ENCODE measurements at places on chromosomes 12 and 14.

DNA sequence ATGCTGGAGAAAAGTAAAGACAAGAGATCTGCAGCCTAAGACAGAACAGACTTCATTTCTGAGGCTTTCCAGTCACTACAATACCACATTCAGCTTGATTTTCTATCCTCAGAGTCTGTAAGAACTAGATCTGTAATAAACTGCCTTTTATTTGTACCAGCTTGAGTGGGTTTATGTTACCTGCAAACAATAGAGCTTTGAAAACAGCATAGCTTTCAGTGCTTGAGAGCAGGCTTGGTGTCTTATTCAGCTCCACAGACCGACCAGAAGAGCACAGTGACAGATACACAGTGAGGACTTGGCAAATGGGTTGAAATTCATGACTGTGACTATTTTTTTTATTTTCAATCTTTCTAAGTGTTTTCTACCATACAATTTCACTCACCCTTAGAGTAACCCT is 207.8 kb upstream of the OTX2 start:
- no peak for DNase-seq

- no peak for DNase-seq
Observed at GRCh38 chr12:105100998-105101397, 6.5 kb upstream of the WASHC4 start.

DNA sequence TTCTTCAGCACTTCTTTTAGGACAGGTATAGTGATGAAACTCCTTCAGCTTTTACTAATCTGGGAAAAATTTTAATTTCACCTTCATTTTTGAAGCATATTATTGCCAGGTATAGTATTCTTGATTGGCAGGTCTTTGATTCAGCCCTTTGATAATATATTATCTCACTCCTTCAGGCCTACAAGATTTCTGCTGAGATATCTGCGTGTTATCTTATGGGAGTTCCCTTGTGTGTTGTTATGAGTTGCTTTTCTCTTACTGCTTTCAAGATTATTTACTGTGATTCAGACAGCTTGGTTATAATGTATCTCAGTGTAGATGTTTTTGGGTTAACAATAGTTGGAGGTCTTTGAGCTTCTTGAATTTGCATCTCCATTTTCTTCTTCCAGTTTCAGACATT is 87.4 kb downstream of the ATF7IP start:
- no peak for DNase-seq

- peak; percentile 39 for DNase-seq
Observed at GRCh38 chr12:109346920-109347319, 780 bp upstream of the MYO1H start.

- DNase-seq, result no peak
Observed at GRCh38 chr12:41946106-41946505, 198.6 kb downstream of the GXYLT1 start.

DNA sequence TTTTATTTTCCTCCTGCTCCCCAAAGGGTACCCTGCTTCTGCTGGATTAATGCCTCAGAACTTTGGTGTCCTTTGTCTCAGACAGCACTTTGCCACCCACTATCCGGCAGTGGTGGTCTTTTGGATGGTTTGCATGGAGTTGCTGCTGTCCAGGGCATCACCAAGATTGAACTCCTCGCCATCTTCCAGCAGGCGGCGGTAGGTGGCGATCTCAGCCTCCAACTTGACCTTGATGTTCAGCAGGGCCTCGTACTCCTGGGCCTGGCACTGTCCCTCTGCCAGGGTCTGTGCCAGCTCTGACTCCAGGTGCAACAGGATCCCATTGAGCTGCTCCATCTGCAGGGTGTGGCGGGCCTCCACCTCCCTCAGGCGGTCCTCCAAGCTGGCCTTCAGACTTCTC is 9.4 kb upstream of the NOPCHAP1 start:
- no peak for DNase-seq

DNA sequence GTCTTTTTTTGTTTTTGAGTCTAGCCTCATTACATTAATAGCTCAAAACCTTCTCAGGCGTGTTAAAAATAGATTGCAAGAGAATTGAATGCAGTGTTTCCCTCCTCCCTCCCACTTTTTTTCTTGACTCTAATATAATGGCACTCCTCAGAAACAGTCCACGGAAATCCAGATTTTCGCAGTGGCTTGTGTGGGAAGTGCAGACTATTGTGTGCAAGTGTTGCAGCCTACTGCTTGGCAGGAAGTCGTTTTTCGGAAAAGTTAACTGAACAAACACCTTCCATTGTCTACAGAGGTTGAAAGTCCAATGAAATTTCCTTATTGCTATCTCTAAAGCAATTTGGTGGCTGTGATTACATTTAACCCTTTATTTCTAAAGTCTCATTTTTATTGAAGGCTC is 147.9 kb upstream of the E2F7 start:
- DNase-seq, result no peak

- DNase-seq, result no peak
Observed at GRCh38 chr14:84453307-84453950, 1076.5 kb upstream of the FLRT2 start.

DNA sequence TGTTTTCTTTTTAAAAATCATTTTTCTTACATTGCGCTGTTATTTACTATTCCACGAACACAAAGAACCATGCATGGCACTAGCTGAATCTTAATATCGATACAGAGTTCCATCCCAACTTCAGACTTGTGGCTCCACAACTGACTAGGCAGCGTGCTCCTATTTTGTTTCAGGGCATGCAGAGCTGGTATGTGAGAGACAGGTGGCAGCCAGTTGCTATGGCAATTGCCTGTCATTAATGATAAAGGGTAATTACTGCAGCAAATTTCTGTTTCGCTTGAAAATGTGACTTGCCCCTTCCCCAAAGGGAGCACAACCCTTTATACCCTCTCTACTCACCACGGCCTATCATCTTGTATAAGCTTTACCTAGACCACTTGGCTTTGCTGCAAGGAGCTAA is 113.1 kb upstream of the G2E3 start:
- DNase-seq, result no peak

DNA sequence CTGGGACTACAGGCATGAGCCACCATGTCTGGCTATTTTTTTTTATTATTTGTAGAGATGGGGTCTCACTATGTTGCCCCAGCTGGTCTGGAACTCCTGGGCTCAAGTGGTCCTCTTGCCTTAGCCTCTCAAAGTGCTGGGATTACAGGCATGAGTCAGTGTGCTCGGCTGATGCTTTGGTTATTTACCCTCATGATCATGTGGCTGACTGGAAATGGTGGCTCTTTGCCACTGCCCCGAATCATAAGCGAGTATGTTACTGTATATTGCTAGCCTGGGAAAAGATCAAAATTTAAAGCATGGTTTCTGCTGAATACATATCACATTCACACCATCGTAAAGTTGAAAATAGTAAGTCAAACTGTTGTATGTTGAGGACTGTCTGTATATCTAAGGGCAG is 101.1 kb downstream of the RGS6 start:
- no peak for DNase-seq

- DNase-seq, result peak; percentile 79
Observed at GRCh38 chr14:77024171-77024691, 4.3 kb downstream of the IRF2BPL start.

DNA sequence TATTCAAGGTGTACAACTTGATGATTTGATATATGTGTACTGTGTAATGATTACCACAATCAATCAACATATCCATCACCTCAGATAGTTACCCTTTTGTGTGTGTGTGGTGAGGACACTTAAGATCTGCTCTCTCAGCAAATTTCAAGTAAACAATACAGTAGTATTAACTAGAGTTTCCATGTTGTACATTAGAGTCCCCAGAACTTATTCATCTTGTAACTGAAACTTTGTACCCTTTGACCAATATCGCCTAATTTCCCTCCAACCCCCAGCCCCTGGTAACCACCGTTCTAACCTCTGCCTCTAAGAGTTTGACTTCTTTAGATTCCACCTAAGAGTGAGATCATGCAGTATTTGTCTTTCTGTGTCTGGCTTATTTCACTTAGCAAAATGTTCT is 12.1 kb downstream of the ADCK1 start:
- no peak for DNase-seq

DNA sequence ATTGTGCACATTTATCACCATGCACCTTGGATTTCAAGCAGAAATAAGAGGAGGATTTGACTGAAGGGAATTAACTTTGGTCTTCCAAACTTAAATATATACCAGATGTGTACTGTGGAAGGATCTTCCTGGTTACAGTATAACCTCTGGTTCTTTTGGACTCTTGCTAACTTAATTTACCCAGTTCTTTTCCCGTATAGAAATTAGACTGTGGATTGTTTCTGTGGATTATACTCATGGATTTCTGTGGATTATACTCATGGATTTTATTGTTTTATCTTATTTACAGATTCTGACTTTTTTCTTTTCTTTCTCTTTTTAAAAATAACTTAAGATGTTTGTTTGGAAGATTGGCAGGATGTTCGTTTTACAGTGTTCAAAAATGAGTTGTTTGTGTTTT is 215.3 kb downstream of the RAD51B start:
- DNase-seq, result no peak

GRCh38 chr12:107404981-107405380 is 280.6 kb upstream of the PWP1 start:
- peak; percentile 34 for DNase-seq

DNA sequence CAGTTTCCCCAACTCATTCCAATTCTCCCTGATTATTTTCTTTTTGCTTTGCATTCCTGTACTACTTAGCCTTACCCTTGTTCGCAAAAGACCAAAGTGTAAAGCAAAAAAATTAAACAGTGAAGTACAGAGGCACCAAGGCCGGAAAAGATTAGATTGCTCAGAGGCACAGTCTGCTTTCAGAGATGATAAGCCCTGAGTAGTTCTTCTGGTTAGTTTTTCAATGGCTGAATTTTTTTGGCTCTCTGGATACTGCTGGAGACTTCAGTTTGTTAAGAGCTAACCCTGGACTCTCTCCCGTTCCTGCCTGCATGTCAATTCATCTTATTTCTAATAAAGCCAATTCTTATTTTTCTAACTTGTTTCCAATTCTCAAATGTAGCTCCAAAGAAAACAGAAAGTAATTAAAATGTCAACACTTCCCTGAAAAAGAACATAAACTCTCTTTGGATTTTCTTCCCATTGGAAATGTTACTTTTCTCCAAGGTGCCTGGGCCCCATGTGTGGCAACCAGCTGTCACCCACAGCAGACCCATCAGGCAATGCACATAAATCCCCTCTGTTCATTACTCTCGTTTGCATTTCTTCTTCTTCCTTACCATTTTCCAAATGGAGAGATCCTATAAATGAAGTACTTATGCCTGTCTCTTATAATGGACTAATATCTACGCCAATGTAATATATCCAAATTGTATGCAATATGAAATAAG is 142.8 kb downstream of the BTG1 start:
- DNase-seq, result no peak

- no peak for DNase-seq
Observed at GRCh38 chr12:104588047-104588920, 131.5 kb downstream of the CHST11 start.

DNA sequence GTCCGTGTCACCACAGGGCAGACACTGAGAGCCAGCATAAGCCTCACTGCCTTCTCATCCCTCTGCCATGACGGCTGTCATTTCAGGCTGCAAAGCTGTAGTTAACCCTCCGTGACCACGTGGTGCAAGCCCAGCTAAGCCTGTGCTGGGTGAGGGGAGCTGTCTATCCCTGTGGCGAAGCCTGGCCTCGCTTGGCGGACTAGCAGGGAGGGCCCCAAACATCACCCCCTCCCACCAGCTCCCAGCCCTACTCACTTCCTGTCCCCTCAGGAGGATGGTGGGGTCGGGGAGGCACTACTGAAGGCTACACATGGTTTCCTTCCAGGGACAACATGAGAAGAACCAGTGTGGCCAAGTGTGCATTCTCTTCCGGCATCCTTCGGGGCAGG is 88.2 kb downstream of the CHGA start:
- DNase-seq, result no peak

- peak; percentile 73 for DNase-seq
Observed at GRCh38 chr14:53539489-53540126, 386.5 kb upstream of the DDHD1 start.

- no peak for DNase-seq
Observed at GRCh38 chr12:5921027-5921909, 23.8 kb downstream of the ANO2 start.

DNA sequence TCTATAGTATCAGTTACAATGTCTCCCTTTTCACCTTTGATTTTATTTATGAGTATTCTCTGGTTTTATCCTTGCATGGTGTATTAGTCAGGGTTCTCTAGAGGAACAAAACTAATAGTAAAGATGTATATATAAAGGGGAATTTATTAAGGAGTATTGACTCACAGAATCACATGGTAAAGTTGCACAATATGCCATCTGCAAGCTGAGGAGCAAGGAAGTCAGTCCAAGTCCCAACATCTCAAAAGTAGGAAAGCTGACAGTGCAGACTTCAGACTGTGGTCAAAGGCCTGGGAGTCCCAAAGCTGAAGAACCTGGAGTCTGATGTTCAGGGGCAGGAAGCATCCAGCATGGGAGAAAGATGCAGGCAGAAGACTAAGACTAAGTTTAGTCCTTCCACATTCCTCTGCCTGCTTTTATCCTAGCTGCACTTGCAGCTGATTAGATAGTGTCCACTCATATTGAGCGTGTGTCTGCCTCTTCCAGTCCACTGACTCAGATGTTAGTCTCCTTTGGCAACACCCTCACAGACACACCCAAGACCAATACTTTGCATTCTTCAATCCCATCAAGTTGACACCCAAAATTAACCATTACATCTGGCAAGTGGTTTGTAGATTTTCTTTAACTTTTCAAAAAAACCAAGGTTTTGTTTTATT is 308.0 kb upstream of the LMO3 start:
- no peak for DNase-seq

DNA sequence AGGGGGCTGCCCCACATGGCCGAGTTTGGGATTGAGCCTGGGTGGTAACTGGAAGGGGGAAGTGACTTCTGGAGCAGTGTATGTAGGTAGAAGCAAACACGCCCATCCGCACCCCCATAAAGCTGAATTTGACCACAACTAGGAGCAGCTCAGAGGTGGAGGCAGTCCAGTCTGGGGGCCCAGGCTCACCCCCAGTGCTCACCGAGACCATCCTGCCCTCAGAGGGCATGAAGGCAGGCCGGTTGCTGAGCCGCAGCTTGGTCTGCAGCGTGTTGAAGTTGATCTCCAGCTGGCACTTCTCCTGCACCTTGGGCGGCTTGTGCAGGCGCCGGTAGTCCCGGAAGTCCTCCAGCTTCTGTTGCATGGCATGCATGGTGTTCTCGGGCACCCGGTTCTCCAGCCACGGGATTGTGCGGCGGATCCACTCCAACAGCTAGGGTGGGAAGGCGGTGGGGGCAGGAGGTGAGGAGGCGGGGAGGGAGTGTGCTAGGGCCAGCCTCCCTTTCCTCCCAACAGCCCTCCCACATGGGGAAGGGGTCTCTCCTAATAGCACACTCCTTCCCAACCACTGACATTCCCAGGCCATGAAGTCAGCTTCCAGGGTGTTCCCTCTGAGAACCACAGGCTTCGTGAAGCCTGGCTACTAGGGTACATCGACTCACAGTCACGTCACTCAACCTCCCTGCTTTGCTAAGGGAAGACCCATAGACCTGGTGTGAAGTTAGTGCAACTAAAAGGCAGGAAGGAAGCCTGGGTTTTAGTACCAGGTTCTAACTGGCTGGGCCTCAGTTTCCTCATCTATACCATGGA is 87.0 kb downstream of the ACTN1 start:
- no peak for DNase-seq

DNA sequence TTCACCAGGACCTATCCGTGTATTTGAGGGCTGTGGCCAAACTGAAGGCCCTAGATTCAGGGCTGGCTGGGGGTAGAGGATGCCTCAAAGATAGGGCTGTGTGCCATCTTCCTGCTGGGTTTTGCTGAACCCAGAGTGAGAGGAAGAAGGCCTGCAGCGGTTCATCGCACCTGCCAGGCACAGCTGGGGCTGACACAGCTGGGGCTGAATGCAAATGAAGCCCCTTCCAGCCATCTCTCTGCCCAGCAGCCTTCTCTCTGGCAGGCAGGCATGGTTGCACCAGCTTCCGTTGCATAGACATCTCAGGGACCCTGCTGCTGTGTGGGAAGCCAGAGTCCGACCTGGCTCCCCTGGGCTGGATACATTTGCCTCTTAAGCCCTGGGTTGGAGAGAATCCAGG is 152.4 kb downstream of the TSPAN9 start:
- no peak for DNase-seq
